Activated CD8-positive, alpha-beta memory T cell treated with anti-CD3 and anti-CD28 coated beads, Interleukin-2, amount 50 U/mL, for 48 hours (primary cell): ENCODE measurements at places on chromosomes 5 and 9.

- DNase-seq, result no peak
Measured at GRCh38 chr5:104659497-104659896, 1096.9 kb upstream of the NUDT12 start.

GRCh38 chr9:105510024-105510423, 47.9 kb upstream of the FKTN start:
- no peak for DNase-seq

GRCh38 chr9:128818839-128819715, 777 bp downstream of the ENDOG start:
- peak; percentile 76 for DNase-seq

DNA sequence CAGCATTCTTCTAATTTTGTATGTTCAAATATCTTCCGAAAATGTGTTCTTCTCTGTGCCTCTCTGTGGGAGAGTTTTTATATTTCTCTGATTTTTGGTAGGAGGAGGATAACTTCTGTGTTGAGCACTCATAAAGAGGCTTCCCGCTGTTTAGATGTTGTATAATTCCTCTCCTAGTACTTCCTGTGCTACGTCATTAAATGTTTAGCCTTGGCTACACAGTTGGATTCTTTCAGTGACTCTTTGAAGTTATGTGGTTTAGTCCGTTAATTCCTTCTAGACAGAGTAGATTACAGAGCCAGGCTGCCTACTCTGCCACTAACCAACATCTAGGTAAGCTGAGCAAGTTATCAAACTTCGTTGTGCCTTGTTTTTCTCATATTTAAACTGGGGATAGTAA, 302.6 kb downstream of the OSTF1 start:
- no peak for DNase-seq

DNA sequence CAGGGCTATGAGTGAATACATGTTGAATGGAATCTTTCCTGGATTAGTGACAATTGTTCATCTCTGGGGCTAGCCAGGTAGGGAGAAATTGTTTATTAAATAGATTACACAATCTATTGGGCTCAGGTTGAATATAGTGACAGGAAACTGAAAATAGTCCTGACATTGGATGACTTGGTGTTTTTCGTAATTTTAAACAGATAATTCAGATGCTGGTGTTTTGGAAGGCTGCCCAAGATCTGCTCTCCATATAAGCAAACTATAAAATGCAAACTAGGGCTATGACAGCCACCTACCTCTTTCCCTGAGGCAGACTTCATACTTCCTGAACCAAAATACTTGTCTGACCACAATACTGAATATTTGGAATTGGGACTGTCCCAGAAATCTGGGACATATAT, 99.1 kb downstream of the ENC1 start:
- no peak for DNase-seq

- DNase-seq, result no peak
Measured at GRCh38 chr9:18601026-18601425, 127.1 kb downstream of the ADAMTSL1 start.

DNA sequence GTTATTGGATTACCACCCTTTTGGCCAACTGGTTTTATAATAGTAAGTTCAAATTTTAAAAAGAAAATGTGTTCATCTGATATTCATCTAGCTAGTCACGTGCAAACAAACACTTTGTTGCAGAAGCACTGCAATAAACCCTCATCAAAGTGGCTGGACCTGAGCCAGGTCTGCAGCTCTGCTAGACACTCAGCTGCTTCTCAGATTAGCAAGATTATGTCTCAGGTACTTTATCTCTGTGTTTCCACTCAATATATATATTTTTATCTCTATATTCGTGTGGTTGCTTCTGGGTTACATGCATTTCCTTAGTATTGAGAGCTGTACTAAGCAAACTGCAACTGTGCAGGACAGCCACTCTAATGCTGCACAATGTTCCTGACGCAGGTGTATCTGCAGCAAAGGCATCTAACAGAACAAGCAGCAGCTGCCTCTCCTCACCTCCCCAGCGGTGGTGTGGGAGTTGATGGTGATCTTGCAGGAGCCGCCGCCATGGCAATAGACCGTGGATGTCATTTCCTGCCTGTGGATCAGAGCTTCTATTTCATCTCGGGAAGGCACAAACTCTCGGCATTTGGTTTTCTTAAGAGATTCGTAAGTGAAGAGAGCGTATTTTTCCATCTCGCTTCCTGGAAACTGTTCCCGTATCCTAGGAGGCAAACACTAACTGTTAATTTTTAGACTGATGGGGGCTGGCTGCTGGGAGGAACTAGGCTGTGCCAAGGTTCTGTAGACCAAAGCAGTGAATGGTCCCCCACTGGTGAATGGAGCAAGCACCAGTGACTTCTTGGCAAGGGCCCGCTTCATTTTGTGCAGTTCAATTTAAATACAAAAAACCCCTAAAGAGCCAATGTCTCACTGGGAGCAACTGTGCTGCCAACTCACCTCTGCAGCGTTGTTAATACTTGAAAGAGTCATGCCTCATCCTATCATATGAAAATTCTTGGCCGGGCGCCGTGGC, 56.7 kb upstream of the RETREG1 start:
- DNase-seq, result no peak

- DNase-seq, result no peak
Measured at GRCh38 chr9:124350494-124351263, 64.6 kb downstream of the PSMB7 start.

GRCh38 chr9:127898433-127899127, 823 bp downstream of the ST6GALNAC6 start:
- DNase-seq, result peak; percentile 62

GRCh38 chr5:83281176-83281575, 190.4 kb upstream of the VCAN start:
- no peak for DNase-seq

DNA sequence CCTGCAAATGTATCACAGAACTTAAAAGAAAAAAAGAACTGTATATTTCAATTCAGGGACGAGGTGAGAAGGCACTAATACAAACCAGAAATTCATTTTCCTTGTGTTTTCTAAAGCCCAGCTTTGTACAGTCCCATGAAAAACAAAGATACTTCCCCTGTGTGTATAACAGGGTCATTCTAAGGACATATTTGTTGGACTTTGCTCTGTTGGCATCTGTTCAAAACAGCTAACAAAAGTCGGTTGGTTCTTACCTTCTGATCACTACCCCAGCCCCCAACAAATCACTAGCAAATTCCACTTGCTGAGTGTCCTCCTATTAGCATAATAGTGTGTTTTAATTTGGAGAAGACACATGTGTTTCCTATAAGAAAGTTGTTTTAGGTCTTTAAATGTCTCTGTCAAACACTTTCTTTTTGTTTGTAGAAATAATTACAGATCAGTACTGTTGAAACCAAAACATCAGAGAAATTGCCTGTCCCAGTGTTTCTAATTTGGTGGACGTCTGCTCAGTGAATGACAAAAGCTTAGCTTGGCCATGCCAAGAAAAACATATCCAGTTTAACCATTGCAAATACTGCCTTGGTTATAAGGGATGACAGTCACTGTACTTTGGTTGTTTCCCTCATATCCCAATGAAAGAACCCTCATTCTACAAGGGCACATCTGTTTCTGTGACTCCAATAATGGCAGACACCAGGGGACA, 480.5 kb downstream of the EBF1 start:
- DNase-seq, result no peak

DNA sequence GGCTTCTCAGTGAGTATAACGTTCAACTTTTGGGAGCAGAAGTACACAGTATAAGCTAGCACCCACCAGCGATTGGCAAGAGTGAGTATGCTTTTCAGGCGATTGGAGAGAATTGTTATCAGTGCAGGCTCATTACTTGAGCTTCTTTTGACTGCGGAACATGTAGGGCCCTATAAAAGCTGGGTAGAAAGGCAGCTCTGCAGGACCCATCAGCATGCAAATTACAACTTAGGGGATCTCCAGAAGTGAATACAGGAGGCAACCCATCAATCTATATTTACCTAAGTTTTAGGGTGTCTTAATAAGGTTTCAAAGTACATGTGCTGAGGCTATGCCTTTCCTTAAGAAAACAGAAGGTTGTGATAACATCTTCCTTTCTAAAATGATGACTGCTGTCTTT, 225.0 kb downstream of the MLLT3 start:
- DNase-seq, result no peak

DNA sequence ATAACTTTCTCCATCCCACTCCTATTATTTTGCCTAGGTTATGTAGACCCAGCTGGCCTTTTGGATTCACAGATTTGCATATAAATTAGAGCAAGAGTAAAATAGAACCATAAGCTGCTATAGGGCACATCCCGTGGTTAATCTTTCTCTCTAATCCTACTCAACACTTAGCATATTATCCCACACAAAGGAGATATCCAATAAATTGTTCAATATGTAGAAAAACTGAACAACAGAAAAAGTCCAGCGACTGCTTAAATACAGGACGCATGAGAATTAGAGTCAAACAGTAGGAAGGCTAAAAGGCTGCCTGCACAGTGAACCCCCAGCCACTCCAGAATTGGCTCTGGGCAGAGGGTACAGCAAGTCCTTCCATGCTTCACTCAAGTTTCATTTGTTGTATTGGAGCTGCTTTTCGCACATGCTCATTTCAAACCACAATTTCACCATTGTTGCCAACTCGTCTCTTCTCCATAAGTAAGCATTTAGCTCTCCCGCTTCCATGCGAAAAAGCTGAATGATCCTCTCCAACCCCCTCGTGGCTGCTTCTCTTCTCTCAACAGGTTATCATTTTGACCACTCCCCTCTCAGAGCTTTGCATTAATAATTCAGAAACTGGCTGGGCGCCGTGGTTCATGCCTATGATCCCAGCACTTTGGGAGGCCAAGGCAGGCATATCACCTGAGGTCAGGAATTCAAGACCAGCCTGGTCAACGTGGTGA, 14.1 kb upstream of the IQGAP2 start:
- no peak for DNase-seq

GRCh38 chr9:136944519-136945332, at the start of the genes C8G and FBXW5:
C8G (plus strand) TSS chr9:136945243; CDS start chr9:136945321, 78 bp downstream.
FBXW5 (minus strand) TSS chr9:136944738; CDS start chr9:136944083, 655 bp downstream.
- DNase-seq, result peak; percentile 99

DNA sequence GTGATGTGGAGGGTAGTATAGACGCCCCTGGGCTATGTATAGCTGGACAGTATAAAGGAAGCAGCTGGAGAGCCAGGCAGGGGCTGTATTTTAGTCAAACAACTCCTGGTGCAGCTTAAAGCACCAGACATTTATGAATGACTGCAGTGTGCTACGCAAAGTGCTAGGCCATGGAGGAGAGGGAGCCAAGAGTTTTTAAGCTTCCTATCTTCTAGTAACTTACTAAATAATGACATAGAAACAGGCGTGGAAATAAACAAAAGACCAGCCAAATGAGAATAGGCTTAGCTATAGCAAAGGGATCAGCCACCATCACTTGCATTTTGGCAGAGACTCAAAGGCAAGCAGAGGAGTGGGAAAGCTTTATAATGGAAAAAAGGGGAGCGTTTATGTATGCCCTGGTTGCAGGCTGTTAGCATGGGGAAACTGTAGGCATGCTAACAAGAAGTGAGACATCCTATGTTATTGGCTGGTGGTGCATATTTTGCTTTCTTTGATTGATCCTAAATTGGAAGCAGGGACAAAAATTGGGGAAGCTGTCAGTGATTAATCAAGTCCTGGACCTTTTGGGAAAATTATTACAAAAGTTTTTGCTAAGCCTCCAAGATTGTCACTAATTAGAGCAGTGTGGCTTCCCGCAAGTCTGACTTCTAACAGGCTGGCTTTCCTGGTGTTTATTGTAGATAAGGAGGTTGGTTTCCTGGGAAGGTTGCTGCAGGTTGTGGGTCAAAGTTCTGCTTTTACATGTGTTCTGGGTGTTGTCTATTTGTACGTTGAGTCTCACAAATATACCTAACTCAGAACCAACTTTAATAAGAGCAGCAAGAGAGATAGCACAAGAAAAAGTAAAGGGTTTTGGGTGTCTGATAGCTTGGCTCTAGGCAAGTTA, 46.6 kb downstream of the RAB3C start:
- no peak for DNase-seq

- DNase-seq, result no peak
Measured at GRCh38 chr5:110727025-110727314, 499 bp upstream of the TMEM232 start.

DNA sequence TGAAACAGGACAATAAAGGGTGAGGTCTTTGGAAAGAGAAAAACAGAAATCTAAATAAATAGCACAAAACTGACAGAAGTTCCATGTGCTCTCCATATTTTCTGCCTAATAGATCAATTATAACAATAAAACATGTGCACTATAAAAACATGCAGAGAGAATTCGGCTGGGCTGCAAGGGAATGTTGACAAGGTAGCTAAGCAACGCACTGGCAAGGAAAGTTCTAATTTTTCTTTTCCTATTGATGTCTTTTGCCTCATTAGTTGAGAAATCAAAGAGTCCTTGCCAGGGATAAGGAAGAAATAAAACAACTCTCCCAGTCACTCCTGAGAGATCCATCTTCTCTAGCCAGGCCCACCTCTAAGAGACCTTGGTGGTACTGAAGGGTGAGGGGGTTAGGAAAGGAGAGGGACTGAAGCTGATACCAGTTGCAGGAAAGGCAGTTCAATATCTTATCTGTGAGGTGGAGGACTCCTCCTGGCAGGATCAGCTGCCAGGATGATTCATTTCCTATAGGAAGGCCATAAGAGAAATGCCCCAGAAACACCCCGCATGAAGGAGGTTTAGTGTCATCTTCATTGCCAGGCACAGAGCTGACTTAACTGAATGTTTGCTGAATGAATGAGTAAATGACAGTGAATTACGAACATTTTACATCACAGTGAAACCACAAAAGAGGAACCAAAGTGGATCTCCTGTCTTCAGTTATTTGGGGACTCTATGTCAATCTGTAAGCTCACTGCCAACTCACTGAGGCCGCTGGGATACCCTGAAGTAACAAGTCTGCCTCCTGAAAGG, 63.7 kb upstream of the IFNK start:
- no peak for DNase-seq

GRCh38 chr5:171709930-171710329, 75.7 kb upstream of the SMIM23 start:
- no peak for DNase-seq

- peak; percentile 76 for DNase-seq
Measured at GRCh38 chr5:74640954-74641734, 616 bp upstream of the ENC1 start.

GRCh38 chr5:135468541-135468940, 16.4 kb upstream of the TIFAB start:
- no peak for DNase-seq

DNA sequence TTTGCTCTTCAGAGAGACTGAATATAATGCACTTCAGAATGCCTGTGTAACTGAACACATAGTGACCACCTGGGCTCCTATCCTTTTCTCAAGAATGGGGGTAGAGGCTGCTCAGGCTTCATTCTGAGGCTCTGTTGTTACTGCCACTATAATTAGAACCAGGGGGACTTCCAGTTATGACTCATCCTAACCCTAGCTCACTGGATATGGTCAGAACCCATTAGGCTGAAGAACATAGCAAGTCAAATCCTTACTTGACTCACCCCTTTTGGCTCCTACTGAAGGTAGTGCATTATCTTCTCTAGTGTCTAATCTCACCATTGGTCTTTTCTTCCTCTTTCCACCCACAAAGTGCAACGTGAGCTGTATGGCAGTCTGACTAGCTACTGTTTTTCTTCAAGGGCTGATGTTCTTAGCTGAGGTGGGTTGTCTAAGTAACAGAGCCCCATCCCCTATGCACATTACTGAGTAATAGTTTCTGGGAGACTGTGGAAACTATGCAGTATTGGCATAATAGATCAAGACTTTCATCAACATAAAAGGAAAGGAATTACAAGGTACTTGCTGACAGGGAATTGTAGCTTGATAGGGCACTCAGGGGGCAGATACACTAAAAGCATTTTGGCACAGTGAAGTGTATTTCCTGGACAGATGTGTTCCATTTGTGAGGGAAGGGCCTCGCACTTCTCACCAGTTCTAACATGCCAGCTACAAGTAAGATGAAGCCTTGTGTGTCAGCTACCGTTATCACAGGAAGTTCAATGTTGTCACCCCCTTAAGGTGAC, 431.0 kb upstream of the MEF2C start:
- no peak for DNase-seq
